ENCODE measurements at places on chromosomes 4 and X.

- no peak for DNase-seq
Observed at GRCh38 chrX:41734530-41734929, 10.5 kb downstream of the GPR82 start.

- no peak for DNase-seq
Observed at GRCh38 chr4:1981251-1982058, 27.3 kb downstream of the NELFA start.

GRCh38 chrX:154328646-154329045 lies 33.1 kb downstream of the TKTL1 start:
- no peak for DNase-seq

DNA sequence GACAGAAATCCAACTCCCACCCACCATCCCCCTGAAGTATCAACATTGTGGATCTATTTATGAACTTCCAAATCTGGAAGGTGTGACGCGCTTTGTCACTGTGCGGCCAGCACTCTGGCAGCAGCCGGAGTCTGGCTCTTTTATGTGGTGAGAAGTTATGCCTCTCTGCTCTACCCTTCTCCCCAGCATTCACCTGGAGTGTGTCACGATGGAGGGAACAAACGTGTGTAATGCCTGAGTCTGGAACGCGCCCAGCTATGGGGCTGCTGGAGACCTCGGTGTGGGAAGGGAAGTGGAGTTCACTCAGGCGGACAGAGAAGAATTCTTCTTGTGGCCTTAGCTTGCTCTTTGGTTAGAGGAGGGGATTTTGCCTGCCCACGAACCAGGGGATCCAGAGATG lies 222.1 kb upstream of the RPL34 start:
- DNase-seq, result no peak

DNA sequence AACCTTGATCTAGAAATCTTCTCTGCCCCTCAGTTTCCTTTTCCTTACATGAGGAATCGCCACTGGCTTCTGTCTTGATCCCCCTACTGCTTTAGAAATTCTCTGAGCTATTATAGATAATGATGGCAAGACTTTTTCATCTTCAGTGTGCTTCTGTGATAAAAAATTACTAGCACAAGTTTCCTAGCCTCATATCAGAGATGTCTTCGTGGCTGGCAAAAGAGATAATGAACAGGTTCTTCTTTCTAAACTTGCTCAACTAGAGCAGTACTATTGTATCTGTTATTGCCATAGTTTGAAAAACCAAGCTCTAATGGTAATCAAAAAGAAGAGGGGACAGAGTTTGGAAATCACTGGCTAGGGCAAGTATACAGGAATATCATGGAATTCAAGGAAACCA lies 4.1 kb upstream of the PDGFC start:
- DNase-seq, result no peak

DNA sequence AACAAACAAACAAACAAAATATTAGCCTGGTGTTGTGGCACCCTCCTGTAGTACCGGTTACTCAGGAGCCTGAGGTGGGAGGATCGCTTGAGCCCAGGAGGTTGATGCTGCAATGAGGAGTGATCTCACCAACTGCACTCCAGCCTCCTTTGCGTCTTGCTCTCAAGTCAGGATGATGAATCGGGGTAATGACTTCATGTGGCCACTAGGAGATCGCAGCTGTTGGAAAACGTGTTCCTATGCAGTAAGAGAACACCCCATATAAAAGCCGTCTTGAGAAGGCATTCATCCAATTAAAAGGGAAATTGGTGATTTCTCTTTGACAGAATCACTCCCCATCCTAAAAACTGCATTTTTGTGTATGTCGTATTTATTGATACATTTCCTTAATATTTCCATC lies 6.9 kb downstream of the CCNB3 start:
- DNase-seq, result no peak

GRCh38 chrX:115642895-115643530 lies 82.0 kb downstream of the PLS3 start:
- no peak for DNase-seq

Data from head of caudate nucleus (tissue), 42 donors.